ENCODE measurements at places on chromosomes 3 and 15.

- DNase-seq, result no peak
These were observed 55.6 kb upstream of the XCR1 start for GRCh38 chr3:46082849-46083248.

- no peak for DNase-seq
These were observed 51.5 kb upstream of the AGTR1 start for GRCh38 chr3:148646126-148646665.

DNA sequence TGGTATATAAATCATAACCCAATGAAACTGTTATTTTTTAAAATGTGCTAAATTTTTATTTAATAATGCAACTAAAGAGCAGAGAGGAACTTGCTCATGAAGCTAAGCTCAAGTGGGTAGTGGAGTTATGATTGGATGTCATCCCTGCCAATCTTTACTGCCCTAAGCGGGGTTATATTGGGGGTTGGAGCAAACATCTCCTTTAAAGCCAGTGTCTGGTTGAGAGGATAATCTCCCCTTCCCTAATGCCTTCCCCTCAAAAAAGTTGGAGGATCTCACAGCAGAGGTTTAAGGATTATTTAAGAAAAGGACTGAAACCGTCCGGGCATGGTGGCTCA, 32.1 kb upstream of the CLASP2 start:
- DNase-seq, result no peak

DNA sequence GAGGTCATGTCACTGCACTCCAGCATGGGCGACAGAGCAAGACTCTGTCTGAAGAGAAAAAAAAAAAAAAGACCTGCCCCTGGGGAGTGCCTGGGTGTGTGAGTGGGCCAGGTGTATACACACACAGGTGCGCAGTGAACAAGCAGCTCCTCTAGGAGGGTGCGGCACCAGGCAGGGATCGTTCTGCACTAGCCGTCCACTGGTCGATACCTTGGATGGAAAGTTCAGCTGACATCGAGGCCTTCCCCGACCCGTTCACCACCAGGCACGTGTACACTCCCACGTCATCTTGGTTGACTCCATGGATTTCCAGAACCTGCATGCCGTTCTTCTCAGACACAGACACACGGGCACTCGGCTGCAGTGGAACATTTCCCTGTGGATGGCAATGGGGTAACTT, 147.0 kb downstream of the MYLK start:
- DNase-seq, result no peak

DNA sequence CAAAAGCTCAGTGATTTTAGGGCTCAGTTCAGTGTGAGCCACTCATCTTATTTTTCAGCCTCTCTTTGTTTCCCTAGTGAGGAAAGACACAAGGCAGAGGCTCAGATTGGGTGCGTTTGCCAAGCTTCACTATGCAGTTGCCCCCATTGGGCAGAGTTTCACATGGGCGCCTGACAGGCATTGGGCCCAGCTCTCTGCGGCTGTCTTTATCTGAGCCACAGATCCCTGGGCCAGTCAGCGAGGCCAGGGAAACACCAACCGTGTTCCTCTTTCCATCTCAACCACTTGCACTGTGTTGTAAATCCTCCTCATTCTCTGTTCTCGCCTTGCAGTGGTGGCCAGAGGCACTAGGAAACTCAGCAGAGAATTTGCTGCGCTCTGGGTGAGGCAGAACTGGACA, 10.8 kb downstream of the ESYT3 start:
- no peak for DNase-seq

- DNase-seq, result no peak
These were observed 60.9 kb downstream of the ARNT2 start for GRCh38 chr15:80464951-80465625.

DNA sequence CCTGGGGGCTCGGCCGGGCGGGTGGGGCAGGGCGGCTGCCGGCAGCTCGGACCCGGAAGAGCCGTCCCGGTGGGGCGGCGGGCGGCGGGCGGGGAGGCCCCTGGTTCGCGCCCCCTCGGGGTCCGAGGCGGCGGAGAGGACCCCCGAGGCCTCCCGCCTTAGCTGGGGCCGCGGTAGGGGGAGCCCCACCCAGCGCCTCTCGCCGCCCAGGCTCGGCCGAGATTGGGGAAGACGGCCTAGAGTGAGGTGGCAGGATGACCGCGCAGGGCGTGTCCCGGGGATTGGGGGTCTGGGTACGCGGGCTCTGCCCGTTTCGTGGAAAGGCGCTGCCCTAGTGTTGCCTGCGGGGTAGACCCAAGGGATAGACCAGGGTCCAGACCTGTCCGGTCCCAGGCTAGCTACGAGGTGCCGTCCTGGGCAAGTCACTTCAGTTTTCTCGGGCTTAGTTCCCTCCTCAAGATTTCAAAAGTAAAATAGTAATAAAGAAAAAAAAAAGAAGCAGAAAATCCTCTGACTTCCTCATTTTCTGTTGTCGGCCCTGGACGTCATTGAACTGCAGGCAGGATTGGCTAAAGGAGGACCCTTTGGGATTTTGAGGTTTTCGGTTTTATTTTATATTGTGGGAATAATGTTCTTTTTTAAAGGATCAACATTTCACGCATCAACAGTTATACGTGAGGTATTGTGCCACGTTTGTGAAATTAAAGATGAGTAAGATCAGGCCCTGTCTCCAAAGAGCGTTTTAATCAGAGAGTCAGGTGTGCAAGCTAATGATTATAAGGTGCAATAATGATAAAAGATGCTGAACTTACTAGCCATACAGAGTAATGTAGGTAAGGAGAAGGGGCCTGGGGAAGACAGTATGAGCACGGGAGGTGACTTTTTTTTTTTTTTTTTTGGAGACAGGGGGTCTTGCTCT, 679 bp downstream of the IQGAP1 start:
- peak; percentile 60 for DNase-seq
